ENCODE measurements at places on chromosomes 16 and 17.

DNA sequence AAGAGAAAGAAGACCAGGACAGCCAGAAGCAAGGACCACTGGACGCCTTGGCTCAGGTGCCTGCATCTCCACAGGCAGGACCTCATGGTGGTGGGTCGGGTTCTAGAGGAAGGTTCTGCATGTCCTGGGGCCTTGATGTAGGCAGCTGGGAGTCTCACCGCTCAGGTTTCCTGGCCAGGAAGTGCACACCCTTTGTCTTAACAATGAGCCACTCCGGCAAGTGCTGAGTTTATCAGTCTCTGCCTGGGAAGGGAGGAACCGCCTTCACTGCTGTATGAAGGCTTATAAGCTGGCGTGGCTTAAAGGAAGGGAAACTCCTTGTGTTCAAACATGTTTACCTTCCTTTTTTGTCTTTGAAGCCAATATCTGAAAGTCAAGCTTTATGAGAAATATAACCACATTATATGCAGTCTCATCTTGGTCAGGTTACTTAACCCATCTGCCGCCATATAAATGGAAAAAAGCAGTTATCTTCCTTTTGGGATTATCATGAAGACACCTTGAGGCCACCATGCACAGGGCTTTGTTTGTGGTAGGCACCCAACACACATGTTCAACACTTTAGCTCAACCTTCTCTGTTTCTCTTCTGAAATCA is at the start of gene ST6GALNAC1:
ST6GALNAC1 (minus strand) TSS at position 205 of the 596 bp plus-strand sequence; CDS start at position 86, 119 bp downstream.
- DNase-seq = no peak

DNA sequence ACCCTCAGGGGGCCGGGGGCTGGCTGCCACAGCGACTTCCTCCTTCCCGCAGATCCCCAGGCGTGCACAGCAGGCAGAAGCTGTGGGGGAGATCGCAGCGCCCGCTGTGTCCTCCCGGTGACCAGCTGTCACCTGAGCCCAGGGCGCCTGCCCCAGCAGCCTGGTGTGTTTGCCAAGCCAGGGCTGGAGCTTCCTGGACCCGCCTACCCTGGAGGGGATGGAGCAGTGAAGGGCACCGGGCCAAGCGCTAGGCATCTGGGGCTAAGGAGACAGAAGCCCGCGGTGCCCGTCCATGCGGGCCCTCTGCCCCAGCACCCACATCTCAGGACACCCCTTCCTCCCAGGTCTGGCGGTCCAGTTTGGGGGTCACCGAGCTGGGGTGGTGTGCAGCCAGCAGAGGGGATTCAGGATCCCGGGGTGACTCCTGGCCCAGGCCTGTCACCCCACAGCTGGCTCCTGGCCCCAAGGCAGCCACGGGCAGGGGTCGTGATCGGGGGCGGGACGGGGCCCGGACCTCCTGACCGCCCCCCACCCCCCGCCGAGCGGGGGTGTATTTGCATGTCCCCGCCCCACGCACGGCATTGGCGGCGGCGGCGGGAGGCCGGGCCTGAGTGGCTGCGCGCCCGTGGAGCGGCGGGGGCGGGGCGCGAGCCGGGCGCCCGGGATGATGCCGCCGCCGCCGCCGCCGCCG is at the start of gene RAB26:
RAB26 (plus strand) TSS at position 645 of the 691 bp plus-strand sequence. CDS start 159 bp downstream, outside the sequence.
- no peak for DNase-seq

GRCh38 chr16:4481526-4481925 is 5.3 kb downstream of the HMOX2 start:
- DNase-seq = no peak

DNA sequence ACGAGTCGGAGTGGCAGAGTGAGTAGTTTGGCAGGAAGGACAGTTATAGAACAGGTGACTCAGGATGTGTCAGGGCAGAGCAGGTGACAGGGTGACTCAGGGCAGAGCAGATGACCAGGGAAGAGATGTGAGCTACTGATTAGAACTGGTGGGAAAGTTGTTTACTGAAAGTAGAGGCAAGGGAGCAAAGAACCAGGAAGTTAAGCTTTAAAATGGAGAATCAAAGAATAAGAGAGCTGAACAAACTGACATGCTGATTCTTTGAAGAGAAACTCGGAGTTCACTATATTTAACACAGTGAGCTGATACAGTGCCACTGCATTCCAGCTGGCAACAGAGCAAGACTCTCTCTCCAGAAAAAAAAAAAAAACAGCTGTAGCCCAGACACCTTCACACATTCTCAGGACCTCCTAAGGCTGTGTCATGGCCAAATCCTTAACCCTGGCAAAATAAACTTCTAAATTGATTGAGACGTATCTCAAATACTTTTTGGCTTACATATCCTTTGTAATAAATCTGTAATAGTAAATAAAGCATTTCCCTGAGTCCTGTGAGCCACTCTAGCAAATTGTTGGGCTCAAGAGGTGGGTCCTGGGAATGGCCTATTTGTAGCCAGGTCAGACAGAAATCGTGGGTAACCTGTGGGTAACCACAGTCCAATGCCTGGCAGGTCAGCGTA is 12.3 kb upstream of the UBE2I start:
- DNase-seq = no peak

GRCh38 chr16:67396159-67397035 is 3.1 kb upstream of the TPPP3 start:
- no peak for DNase-seq

DNA sequence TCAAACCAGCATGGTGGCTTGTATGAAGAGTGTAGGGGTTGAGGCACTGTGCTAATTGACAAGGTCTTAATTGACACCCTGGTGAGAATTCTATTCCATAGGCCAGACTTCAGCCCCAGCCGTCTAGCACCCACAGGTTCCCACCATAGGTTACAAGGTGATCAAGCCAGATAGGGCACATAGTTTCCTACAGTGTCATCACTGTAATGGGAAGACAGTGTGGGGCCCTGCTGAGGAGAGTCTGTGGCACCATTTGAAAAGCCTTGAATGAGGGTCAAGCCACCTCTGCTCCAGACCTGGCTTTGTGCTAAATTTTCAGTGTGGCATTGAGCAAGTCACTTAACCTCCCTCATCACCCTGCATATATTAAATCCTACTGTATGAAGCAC is 36.2 kb downstream of the YPEL2 start:
- DNase-seq = no peak

GRCh38 chr16:68400924-68401460 is 47.3 kb downstream of the SMPD3 start:
- no peak for DNase-seq

GRCh38 chr17:42023524-42024349 is 3.8 kb downstream of the NKIRAS2 start:
- no peak for DNase-seq

GRCh38 chr17:3641717-3642486 is 5.3 kb downstream of the CTNS start:
- DNase-seq = no peak

DNA sequence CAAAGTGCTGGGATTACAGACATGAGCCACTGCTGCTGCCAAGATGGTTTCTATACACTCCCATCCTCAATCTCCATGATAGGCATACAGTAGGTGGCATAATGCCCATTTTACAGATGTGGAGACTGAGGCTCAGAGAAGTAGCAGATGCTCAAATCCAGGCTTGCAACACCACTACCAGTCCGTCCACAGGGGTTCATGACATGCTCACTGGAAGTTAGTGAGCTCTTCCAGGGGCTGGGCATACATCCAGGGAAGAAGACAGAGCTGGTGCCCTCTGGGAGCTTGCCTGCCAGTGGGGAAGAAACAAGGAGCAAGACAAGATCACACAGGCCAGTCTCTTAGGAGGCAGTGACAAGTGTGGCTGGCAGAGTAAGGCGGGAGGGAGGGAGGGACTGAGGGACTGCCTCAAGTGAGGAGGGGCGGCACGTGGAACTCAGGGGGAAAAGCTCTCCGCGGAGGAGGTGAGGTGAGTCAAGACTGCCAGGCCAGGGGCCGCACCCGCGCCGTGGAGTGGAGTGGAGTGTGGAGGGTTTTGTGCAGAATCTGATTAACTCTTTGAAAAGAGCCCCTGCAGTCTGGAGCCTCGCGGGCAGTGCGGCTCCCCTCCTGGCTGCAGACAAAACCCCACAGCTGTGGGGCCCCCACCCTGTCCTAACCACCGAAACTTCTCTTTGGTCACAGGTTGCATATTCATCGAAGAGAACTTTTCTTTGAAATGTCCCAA is 27.9 kb downstream of the SREBF1 start:
- DNase-seq = no peak

DNA sequence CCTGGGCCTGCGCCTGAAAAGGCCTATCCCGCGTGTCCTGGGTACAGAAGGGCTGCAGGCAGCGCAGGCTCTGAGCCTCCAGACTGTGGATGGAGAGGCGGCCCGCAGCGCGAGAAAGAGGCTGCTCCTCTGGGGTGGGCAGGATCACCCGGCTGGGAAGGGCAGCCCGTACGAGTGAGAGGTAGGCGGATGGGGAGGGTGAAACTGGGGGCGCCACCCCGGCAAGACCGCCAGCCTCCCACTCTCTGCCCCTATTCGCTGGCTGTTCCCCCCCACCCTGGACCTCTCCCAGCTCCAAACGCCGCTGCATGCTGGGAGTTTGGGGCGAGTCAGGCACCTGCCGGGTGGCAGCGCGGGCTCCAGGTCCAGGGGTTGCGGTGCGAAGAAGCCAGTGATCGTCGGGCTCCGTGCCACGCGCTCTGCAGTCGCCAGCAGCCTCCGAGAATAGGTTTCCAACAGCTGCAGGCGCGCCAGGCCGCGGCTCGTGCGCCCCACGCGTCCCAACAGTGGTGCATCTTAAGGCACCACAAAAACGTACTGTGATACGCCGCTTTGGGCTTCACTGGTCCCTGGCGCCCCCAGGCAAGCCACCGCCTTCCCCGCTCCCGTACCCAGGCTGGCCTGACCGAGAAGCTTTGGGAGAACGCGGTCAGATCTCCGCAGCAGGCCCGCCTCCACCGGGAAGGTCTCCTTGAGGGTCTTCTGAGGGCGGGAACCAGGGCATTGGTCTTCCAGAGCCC is 1.1 kb downstream of the NOXO1 start:
- DNase-seq = no peak

DNA sequence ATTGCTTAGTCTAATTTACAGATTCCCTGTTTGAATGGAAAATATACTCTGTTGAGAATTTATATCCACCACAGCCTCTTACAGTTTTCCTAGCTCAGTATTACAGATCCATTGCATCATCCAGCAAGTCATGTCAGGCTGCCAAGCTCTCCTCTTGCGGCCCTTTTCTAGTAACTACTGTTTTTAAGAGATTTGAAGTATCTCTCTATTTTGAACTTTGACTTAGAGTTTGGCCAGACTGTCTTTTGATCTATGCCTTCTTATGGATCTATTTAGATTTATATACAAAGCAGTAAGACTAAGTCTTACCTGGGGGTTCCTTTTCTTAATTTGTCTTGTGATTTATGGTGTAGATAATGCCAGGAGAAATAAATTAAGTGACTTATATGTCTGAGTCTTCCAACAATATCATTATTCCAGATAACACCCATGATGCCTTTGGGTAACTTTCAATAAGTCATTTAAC is 53.1 kb upstream of the ABCC11 start:
- no peak for DNase-seq

DNA sequence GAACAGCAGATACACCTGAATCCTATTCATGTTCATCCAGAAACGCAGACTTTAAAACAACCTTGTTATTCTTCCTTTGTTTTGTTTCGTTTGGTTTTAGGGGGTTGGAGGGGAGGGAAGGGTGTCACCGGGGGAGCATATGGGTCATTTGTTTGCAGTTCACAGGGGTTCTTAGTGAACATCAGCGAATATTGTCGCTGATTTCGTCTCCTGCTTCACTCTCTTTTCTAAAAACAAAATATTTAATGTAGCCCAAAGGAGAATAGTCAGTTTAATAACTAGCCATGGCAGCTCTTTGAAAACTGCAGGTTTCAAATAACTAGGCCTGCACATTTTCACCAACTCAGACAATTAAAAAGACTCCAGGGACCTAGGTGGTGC is 37.6 kb downstream of the HLF start:
- no peak for DNase-seq

DNA sequence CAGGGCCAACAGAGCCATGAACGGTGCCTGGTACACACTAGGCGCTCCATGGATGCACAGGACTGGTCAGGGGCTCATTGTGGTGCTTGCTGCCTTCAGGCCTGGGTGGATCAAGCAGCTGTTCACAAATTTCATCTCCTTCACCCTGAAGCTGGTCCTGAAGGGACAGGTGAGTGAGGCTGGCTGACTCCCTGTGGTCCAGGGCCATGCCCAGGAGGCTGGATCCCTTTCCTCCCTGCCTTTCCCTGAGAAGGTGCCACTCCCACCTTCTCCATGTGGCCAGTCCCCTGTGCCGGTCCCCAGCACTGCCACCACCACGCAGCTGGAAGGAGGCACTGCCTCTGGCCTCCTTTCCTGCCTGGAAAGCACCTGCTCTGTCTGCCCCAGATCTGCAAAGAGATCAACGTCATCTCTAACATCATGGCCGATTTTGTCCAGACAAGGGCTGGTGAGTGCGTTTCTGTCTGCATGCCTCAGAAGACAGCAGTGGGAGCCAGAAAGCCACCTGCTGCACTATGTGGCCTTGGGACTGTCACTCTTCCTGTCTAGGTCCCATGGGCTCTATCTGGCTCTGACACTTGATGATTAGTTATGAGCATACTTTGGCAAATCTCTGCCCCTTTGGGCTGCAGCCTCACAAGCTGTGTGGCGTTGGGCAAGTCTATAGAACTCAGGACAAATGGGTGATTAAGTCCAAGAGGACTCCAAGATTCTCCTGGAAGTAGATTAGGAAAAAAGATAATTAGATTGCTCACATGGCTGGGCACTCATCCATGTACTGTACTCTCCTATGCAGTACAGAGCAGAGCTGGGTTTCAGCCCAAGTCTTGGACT is 9.4 kb downstream of the CETP start:
- no peak for DNase-seq

DNA sequence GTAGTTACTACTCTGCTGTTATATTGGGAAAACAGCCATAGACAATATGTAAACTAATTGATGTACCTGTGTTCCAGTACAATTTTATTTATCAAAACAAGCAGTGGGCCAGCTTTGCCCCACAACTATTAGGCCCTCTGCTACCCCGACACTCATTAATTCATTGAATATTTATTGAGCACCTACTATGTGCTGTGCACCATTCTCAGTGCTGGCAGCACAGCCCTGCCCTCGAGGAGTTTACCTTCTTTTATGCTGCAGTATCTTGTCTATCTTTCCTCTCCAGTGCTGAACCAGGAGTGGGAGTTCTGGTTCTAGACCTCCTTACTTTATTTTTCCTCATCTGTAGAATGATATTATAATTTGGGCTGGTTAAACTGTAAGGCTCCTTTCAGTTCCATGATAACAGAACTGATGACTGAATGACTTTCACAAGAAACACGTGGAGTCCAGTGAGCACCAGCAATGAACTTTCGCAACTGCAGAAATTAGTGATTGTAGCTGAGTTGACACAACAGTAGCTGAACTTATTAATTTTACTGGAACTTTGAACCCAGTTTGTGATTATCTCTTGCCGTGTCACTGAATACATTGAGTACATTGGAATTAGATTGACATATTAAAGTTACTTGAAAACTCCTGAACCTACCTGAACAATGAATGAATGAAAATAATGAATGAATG is 2.4 kb downstream of the GOSR2 start:
- DNase-seq = no peak

GRCh38 chr17:40437095-40437732 is 6.0 kb upstream of the IGFBP4 start:
- no peak for DNase-seq
